GM19239 (cell line): ENCODE measurements at places on chromosomes 5 and 9.

DNA sequence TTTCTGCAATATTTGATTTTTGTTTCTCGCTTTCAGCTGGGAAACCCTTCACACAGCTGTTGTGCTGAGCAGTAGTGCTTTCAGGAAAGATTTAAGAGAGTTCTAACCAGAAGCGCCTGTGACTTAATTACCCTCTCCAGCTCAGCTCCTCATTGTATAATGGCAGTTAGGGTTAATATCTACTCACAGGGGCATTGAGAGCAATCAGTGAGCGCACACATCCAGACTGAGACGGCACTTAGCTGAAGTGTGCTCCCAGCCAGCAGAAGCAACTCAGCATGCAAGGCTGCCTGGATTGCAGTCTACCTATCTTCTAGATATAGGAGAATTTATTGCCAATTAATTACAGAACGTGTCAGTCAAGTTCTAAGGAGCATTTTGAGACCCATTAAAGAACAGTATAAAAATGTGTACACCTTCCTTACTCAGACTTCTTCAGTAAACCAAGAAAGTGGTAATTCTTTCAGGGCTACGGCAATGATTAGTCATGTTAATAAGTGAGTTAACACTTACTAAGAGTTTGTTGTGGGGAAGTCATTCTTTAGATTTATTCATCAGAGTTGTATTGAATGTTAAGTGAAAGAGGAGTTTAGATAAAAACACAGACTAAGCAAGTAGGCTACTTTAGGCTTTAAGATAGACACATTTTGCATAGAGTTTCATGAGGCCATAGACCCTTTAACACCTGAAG lies 111.7 kb upstream of the PCAT7 start:
- no peak for DNase-seq

GRCh38 chr5:106797996-106798395 lies 872.7 kb downstream of the EFNA5 start:
- DNase-seq, result no peak

DNA sequence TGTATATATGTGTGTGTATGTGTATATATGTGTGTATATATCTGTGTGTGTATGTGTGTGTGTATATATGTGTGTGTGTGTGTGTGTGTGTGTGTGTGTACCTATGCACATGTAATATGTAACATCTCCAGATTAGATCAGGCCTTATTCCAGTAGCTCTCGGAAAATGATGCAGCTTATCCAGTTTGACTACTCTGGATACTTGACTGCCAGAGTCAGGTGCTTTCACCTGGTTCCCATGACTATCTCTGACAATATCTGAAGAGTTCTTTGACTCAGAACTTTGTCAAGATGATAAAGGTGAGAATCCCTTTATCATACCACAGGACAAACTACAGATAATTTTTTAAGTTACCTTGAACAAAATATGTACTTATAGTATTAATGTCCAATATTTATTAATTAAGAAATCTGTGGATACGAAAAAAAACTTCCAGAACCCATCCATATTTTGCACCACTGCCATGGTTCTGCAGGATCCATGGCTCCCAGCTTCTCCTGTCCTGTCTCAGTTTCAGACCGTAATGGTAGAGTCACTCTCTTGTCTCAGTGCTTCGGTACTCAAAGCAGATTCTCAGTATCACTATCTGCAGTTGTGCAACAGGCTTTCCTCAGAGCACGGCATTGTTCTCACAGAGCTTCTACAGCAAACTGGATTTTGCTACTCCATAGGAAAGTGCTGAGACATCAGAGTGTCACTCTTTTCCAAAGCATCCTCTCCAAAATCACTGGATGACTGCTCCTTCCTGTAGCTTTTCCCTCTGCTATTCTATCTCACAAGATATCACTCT lies 164.4 kb upstream of the SLC12A2 start:
- no peak for DNase-seq

DNA sequence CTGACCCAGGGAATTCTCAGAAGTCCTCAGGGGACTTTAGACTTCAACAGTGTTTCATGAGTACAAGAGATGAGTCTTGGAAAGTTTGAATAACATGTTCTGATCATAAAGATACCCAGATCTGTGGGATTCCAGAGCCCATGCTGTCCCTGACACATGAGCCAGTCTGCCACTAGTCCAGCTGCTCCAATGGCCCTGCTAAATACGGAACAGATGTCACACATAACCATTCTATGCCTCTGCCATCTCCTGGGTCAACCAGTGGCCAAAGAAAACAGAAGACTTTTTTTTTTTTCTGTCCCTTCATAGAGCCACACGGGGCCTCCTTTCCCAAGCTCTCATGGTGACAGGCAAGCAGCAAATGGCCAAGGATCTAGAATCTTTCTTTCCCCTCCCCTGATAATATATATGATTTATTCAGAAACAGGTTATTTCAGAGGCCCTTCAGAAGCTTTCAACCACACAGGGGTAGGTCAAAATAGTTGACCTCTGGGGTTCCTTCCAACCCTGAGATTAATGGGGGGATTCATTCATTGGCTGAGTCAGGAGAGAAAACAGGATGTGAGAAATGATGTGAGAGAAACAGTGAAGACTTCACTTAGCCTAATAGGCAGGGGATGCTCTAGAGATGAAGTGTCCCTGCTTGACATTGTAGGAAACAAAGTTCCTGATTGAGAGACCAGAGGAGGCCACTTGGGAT lies 367.7 kb downstream of the CDK5RAP2 start:
- DNase-seq, result no peak

DNA sequence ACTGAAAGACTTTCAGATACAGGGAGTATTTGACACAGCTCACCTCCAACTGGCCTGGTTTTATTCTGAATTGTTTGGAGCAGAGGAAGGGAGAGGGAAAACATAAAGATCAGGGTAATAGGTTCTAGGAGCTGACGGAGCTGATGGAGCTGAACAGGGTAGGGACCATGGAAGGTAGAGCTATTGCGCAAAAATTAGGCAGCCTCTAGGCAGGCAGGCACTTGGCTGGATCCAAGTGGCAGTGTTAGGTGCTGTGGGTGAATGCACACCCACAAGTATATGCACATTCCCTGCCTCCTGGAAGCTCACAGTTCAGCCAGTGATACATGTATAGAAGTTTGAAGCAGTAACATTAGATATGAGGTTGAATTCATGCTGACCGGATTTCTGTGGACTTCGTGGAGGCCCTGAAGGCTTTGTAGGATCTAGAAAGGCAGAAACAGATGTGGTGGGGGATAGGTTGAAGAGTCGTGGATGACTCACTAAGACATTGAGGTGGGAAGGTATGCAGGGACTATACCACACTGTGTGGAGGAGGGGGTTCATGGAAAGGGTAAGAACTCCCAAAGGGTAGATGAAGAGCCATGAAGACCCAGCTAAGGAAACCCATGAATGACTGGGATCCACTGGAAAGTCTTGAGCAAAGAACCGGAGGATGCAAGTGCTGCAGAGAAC lies 50.8 kb downstream of the WWC1 start:
- DNase-seq, result no peak

DNA sequence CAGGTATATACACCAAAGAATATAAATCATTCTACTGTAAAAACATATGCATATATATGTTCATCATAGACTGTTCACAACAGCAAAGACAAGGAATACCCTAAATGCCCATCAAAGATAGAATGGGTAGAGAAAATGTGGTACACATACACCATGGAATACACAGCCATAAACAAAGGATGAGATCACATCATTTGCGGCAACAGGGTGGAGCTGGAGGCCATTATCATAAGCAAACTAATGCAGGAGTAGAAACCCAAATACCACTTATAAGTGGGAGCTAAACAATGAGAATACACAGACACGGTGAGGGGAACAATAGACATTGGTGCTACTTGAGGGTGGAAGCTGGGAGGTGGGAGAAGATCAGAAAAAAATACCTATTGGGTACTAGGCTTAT lies 117.6 kb downstream of the COX7C start:
- DNase-seq, result no peak

DNA sequence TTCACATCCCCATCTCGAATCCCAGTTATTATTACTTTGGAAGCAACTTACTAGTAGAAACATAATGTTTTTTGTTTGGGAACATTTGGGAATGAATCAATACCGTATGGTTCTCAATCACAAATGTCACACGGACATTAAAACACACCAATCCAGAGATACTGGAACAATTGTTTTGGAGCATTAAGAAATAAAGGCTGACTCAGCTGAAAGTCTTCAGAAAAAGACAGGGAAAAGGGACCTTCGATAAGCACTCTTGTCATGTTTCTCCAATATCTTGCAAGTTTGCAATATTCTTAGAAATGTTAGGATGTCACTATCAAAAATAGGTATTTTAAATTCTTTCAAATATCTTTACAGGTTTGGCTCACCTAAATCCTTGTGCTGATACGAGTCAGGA lies 362.4 kb downstream of the CETN3 start:
- no peak for DNase-seq

DNA sequence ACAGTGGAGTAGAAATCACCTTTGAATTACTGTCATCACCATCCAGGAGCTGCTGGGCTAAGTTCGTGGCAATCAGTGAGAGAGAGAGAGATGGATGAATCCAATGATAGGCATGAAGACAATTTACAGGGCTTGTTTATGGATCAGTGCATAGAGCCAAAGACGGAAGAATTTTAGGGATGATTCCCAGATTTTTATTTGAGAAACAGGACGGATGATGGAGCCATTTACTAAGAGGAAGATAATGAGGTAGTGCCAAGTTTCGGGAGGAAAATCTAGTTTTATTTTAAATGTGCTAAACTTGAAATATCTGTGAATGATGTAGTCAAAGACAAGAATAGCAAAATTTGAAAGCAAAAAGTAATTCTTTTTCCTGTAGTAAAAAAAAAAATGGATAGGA lies 394.2 kb upstream of the PAPPA start:
- no peak for DNase-seq

DNA sequence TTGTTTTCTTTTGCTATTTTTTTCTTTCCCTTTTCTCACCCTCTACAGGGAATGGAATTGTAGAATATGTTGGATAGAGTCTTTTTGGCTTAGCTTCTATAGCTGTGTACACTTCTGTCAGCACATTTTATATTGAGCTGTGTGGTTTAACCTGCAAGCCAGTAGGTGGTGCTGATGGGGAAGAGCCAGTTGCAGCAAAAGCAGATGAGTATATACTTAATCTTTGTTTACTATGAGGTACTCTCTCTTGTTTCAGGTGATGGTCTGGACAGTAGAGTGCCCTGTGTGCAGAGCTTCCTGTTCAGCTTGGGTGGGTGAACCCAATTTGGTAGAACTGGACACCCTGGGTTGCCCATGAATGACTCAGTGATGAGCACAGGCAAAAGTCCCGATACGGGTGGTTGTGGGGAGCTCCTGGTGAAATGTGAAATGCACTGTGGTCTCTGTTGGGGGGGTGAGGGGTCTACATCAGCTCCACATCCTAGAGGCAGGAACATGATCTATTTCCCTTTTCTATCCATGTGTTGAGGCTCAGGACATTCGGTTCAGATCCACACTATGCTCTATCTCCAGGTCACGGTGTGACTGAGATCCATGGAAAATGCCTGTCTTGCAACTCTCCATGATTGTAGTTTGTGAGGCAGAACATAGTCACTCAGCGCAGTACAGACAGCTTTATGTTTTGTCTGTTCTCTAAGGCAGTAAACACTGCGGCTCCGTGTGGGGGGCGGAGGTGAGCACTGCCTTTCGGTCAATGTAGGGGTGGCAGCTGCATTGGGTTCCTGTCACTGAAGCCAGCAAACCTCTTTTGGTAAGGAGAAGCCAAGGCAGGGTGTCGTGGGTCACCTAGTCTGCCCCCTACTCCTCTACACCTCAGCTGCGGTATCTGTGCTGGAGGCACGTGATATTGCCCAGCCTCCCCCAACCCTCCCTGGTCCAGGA lies 353.2 kb downstream of the PRR16 start:
- no peak for DNase-seq

DNA sequence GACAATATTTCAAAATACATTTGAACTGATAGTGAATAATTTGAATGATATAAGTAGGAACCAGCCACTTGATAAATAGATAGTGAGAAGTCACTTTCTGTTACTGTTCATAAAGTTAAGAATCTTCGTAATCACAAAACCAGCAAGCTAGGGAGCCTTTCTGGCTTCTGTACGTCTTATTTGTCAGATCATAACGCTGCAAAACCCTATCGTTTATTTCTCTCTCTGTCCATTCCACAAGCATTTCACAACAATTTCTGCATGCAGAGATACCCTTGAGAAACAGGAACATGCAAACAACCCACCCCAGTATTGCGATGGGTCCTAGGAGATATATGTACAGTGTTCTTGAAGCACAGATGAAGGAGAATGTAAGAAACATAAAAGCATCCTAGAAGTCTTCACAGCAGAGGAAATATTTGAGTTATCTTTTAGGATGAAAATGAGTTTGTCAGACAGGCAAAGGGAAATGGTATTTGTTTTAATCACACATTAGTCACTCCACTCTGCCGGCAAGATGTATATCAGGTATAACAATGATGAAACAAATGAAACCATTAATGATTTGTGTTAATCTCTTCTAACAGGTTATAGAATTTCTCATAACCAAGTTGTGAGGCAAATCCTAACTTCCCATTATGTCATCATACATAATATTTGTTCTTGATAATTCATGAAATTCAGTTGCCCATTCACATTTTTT lies 668.7 kb upstream of the FTMT start:
- no peak for DNase-seq

GRCh38 chr5:113749334-113749733 lies 235.8 kb downstream of the YTHDC2 start:
- no peak for DNase-seq

DNA sequence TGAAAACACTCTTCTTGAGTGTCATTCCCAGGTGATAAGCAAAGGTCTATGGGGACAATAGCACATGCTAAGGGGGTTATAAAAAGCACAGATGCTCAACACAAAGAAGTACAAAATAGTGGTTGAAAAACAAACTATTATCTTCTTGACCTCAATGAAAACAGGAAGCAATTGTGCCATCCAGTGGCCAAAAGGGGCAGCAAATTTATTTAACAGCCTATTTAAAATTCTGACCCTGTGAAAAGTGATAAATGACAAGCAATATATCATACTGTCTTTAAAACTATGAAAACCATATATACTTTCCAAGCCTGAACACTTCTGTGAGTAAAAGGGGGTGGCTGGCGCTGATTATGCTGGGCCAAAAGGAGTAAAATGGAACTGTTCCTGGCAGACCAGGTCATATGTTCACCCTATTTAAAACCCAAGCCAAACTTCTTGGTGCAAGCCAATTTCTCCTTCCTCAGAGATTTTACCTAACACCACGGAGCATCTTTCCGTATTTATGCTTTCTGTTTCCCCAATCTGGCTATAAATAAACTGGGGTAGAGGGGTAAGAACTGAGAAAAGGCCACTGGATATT lies 29.7 kb downstream of the TEX10 start:
- no peak for DNase-seq

DNA sequence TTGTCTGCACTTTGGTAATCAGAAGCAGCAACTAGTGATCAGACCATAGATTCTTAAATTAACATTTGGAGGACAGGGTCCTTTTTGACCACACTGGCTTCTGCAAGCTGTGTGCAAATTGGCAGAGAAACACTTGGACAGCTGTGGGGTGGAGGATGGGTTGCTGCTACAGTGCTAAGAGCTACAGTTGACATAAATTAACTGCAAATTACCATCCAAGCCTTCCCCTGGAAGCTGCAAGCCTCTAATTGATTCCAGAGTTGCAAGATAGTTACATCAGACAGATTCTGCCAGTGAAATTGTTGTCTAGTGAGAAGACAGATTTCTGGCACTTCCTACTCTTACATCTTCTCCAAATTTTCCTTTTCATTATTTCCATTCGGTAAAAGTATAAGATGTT lies 517.7 kb downstream of the DIRAS2 start:
- no peak for DNase-seq
